ENCODE measurements at places on chromosomes 3 and 15.
A peak's percentile ranks its signal among the peaks of the same experiment; 100 is the strongest.

DNA sequence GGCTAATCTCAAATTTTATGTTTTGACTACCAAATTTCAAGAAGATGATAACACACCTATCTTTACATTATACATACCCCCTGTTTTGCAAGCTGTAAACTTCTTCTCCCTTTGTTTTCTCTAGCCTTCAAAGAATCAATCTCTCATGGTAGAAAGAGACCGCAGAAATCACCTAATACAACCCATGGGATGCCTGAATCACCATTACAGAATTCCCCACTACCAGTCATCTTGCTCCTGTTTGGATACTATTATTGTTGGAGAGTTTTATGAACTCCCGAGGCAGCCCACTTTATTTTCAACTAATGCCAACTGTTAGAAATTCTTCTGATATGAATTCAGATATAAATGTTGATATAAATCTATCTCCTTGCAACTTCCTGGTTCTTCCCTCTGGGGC lies 110.9 kb downstream of the FRMD5 start:
- DNase-seq, result no peak

DNA sequence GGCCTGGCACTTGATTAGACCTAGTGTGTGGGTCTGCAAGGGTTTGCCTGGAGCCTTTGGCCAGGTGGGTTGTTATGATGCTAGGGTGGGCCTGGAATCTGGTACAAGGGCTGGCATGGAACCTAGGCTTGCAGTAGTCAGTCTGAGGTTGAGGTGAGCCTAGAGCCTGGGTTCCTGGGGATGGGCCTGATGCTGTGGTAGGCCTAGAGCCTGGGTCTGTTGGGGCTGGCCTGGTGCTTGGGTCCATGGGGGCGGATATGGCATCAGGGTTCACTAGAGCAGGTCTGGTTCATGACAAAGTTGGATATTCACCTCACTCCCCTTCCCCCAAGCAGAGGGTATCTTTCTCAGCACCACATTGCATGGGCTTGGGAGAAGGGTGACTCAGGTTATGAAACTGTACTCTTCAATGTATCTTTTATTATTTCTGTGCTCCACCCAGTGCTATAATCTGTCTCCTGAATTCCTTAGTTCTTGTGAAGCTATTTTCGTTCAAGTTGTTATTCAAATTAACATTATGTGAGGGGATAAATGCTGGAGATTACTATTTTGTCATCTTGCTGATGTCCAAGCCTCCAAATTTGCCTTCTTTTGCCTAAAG lies 274.4 kb downstream of the NFKBIZ start:
- no peak for DNase-seq

- DNase-seq, result no peak
These were observed 96.0 kb upstream of the PHLDB2 start for GRCh38 chr3:111763001-111763471.

DNA sequence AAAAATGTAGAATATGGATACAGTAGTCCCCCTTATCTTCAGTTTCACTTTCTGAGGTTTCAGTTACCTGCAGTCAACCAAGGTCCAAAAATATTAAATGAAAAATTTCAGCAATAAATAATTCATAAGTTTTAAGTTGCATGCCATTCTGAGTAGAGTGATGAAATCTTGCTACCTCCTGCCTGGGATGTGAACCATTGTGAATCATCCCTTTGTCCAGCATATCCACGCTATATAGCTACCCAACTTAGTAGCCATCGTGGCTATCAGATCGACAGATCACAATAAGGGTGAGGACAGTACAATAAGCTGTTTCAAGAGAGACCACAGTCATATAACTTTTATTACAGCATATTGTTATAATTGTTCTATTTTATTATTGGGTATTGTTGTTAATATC lies 1.2 kb upstream of the LARS2 start:
- DNase-seq, result no peak

- no peak for DNase-seq
These were observed 637.9 kb downstream of the NLGN1 start for GRCh38 chr3:174035328-174035886.

DNA sequence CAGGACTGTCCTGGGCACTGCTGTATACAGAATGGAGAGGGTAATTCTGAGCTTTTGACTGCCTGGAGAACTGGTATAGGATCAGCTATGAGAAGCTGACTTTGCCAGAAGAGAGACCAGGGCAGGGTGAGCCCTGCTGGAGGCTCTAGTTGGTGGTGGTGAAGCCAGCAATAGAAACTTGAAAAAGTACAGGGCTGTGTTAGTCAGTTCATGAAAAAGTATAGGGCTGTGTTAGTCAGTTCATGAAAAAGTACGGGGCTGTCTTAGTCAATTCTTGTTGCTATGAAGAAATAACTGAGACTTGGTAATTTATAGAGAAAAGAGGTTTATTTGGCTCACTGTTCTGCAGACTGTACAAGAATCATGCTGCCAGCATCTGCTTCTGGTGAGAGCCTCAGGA lies 63.5 kb upstream of the C2CD4B start:
- DNase-seq, result no peak

DNA sequence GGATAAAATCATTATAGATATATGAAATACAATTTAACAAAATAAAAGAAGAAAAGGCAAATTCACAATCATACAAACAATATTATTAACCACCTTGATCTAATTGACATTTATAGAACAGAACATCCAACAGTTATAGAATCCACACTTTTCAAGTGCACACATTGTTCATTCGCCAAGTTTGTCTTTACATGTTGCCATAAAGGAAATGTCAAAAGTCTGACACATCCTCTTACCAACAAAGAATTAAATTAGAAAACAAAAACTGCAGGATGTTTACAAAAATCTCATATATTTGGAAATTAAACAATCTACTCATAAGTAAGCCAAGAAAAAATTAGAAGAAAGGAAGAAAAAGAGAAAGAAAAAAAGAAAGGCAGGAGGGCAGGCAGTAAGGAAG lies 909.2 kb upstream of the EPHA6 start:
- DNase-seq, result no peak

GRCh38 chr15:90872486-90873184 lies 4.2 kb downstream of the FURIN start:
- DNase-seq, result peak; percentile 51

GRCh38 chr15:56667517-56667916 lies 65.8 kb downstream of the ZNF280D start:
- DNase-seq, result no peak

GRCh38 chr3:156211583-156211982 lies 91.2 kb downstream of the KCNAB1 start:
- DNase-seq, result no peak

DNA sequence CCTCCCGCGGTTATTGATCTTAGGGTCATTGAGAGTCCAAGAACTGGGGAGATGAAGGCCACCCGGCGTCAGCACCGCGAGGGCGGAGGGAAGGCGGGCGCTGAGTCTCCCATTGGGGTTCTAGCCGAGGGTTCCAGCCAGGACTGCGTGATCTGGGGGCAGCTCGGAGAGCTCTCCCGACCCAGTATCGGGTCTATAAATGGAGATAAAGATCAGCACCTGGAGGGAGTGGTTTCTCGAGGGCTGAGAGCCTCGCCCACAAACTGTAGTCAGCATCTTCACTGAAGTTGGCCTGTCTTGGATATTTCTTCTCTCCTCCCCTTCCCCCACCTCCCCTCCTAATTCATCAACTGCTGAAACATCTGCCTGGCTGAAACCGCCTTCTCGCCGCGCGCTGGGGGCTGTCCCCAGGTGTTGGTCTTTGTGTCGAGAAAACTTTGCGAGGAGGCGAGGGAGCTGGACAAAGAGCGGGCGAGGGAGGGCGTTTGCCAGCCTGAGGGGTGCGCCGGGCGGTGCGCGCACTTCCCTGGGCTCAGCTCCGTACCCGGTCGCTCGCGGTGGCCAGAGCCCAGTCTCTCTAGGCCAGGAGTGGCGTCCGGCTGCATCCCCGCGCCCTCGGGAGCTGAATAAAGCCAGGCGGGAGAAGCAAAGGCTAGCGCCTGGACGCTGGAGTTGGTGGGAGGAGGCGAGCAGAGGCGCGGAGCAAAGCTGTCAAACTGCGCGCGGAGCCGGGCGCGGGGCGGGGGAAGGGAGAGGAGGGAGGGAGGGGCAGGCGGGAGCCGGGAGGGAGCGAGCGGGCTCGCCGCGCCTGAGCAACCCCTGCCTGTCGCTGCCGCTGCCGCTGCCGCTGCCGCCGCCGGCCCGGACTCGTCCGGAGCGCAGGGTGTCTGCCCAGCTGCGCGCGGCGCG lies at the start of gene ST8SIA2:
Gene ST8SIA2 (plus strand): TSS at position 811 of the 909 bp plus-strand sequence. CDS start 184 bp downstream, outside the sequence.
- DNase-seq, result peak; percentile 19

GRCh38 chr15:66838671-66839239 lies 136.7 kb downstream of the SMAD6 start:
- no peak for DNase-seq

DNA sequence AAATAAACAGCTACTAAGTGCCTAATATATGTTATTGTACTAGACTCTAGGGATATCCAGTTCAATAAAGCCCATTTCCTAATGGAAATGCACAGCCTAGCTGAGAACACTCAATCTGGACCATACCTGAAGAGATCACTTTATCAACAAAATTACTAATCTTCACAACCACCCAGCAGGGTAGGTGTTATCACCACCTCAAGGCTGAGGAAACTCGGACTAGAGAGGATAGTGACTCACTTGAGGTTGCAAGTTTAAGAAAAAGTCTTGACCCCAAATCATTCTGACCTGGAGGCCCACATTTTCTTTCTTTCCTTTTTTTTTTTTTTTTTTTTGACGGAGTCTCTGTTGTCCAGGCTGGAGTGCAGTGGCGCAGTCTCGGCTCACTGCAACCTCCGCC lies 3.1 kb upstream of the FMN1 start:
- DNase-seq, result no peak

DNA sequence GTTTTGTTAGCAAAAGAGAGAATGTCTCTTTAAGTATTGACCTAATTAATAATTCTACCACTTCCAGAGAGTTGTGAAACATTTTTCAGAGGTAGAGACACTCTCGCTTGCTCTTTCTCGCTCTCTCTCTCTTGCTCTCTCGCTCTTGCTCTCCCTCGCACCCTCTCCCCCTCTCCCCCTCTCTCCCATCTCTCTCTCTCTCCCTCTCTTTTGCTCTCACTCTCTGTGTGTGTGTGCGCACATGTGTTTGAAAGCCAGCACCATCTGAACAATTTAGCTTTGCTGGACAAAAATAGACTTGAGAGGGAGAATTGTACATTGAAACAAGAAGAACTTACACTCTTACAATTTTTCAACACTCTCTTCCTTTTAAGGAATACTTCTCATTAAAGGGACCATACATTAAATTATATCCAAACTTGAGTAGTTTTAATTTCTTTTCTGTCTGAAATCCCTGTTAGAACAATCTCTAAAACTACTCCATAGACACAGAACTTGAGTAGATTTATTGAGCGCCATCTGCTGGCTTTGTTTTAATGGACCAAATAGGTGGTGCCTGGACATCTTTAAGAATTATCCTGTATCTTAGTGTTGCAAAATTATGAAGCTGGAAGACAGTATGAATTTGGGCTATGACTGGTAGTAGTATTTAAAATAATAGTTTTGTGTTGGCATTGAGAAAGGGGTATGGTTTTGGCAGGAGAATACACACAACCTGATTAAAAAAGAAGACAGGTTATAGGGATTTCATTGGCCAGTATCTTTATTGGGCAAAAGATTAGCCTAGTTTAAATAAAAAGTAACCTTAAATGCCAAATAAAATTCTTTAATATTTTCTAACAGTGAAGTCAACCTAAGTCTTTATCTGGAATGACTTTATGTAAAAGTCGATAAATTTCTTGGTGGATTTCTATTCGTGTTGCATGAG lies 124.6 kb downstream of the AKAP13 start:
- peak; percentile 28 for DNase-seq

- no peak for DNase-seq
These were observed 2.6 kb downstream of the BHLHE40 start for GRCh38 chr3:4981665-4982494.

DNA sequence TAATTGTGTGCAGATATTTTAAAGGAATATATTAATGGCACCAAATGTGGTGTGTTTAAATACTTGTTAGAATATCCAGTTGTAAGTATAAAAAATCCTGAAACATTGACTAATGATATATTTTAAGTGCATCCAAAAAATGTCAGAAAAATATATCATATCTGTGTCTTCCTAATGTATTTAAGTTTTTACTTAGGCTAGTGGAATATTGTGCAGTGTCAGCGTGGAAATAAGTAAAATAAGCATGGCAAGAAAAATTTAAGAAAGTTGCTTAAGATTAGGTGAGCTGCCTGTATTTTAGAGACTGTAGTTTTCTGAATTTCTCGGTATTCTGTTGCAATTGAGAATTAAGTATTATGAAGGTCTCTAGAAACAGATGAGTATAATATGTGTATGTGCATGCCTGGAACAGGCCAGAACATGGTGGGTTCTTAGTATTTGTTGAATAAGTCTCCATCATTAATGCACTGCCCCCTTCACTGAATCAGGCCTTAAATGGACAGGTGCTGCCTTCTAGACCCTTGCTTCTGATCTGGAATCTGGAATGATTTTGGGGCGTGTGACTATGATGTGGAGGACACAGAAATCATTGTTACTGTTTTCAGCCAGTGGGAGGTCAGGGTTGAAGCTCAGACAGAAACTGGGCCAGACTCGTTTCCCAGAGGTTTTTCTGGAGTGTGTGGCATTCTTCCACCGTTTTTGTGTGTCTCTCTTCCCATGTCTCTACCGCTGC lies 86.1 kb downstream of the TRAK1 start:
- DNase-seq, result no peak

- no peak for DNase-seq
These were observed 234.1 kb downstream of the OPA1 start for GRCh38 chr3:193827040-193827669.

DNA sequence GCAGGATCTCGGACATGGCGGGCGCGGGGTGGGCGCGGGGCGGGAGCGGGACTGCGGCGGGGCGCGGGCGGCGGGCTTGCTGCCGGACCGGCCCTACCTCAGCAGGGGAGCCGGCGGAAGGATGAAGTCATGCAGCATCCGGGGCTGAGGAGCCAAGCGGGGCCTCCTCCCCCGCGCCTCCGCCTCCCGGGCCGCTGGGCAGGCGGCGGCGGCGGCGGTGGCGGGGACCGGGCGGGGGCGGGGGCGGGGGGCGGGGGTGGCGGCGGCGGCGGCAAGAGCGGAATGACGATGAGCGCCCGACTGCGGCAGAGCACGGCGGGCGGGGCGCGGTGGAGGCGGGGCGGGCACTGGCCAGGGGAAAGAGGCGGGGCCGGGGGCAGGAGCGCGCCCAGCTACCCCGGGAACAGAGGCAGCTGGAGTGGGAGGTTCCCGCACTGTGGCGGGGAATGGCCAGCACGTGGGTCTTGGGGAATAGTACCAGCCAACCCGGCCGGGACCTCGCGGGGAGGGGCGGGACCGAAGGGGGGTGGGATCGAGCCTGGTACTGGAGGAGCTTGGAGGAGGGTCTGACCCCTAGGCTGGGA lies at the start of gene CAMK2N2:
Gene CAMK2N2 (minus strand): TSS at position 284 of the 584 bp plus-strand sequence. CDS start 268 bp downstream, at position 16.
- peak; percentile 59 for DNase-seq

- peak; percentile 40 for DNase-seq
These were observed 49.2 kb downstream of the PHC3 start for GRCh38 chr3:170132335-170132734.

GRCh38 chr3:152113992-152114651 lies 154.6 kb upstream of the MBNL1 start:
- DNase-seq, result no peak
